ENCODE measurements at places on chromosomes 12 and 14.

GRCh38 chr12:18250313-18250916 lies 10.9 kb upstream of the PIK3C2G start:
- DNase-seq, result peak; percentile 49

GRCh38 chr14:52547526-52547925 lies 4.8 kb downstream of the TXNDC16 start:
- no peak for DNase-seq

DNA sequence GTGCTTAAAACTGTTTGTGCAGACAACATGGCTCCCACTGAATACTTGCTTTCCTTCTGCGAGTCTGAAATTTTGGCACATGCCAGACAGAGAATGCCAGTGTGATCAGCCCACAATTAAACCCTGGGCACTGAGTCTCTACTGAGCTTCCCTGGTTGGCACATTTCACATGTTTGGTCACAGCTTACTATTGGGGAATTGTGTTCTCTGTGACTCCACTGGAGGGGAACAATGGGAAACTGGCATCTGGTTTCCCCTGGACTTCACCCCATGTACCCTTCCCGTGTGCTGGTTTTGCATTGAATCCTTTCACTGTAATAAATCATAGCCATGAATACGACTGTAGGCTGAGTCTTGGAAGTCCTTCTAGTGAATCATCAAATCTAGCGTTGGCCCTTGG lies 64.9 kb downstream of the EFCAB11 start:
- DNase-seq, result no peak

DNA sequence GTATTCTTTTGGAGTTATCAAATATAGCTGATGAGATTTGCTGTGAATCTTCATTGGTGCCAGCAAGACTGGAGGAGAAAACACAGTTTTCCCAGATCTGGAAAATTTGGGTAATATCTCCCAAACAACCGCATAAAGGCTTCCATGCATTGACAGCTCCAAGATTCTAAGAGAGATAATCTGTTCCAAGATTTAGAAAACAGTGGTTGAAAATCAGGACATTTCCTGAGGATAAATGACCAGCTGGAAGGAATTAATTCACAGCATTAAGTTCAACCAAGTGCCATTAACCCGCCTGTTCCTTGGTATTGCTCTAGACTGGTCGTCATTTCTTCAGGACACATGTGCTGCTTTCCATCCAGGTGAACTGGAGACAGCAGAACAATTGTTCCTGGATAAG lies 147.9 kb upstream of the PRICKLE1 start:
- no peak for DNase-seq

- no peak for DNase-seq
Measured at GRCh38 chr12:39003541-39004155, 98.3 kb upstream of the CPNE8 start.

DNA sequence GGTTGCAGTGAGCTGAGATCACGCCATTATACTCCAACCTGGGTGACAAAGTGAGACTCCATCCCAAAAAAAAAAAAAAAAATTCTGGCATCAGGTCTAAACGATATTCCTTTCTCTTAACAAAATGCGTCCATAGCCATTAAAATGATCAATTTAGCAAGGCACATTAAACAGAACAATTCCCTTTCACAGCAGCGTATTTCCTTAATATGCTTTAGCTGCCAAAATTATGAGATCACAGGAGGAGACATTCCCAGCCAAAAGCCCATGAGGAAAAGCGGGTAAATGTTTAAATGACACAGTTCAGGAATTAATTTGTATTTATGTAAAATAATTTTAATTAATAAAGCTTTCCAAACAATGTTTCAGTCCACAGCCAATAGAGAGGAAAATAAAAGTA lies 43.0 kb upstream of the SELPLG start:
- DNase-seq, result no peak

DNA sequence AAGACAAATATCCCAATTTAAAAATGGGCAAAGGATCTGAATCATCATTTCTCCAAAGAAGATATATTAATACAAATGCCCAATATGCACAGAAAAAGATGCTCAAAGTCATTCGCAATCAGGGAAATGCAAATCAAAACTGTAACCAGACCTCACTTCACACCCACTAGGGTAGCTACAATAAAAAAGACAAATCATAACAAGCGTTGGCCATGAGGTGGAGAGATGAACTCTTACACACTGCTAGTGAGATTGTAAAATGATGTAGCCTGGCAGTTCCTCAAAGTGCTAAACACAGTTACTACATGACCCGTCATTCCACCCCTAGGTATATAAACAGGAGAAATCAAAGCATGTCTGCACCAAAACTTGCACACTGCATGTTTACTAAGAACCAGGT lies 30.4 kb downstream of the CDC42BPB start:
- DNase-seq, result no peak

GRCh38 chr12:3662521-3662921 lies 90.4 kb downstream of the CRACR2A start:
- no peak for DNase-seq

Measured in AG20443 (cell line).